ENCODE measurements at places on chromosomes 12 and 14.

DNA sequence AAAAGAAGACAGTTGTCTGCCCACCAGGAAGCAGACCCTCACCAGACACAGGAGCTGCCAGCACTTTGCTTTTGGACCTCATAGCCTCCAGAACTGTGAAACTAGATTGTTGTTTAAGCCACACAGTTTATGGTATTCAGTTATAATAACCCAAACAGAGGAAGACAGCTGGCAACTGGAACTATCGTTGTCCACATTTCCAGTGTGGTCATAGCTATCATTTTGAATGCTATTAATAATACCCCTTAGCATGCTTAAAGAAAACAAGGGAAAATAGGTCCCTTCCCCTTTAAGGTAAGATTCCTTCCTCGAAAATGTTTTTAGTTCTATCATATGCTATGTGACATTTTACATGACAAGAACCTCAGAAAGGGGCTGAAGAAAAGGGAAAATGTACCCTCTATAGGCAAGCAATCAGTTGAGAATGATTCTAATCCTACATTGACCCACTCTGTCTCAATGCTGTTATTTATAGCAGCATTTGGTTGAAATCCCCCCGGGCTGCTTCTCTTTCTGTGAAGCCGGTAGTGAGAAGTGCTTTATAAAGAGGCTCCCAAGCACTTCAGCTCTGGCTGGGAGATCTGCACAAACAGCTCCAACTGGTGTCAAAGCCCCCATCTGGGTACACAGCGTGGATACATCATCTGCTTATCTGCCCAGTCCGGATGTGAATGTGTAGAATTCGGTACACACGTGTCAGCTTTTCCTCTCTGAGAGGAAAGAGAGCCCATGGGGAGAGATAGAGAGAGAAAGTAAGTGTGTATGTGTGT is 221.2 kb upstream of the FLRT2 start:
- peak; percentile 14 for DNase-seq

- peak; percentile 42 for DNase-seq
Observed at GRCh38 chr12:15719230-15719629, 70.0 kb downstream of the EPS8 start.

GRCh38 chr12:101823039-101823438 is 7.7 kb downstream of the GNPTAB start:
- no peak for DNase-seq

GRCh38 chr12:57176846-57177245 is 29.4 kb upstream of the LRP1-AS start:
- no peak for DNase-seq

- DNase-seq, result peak; percentile 30
Observed at GRCh38 chr12:26090836-26091510, 33.9 kb downstream of the BHLHE41 start.

- no peak for DNase-seq
Observed at GRCh38 chr12:79537675-79538074, 153.1 kb downstream of the PAWR start.

- DNase-seq, result no peak
Observed at GRCh38 chr12:104276273-104277131, 27.0 kb upstream of the EID3 start.

DNA sequence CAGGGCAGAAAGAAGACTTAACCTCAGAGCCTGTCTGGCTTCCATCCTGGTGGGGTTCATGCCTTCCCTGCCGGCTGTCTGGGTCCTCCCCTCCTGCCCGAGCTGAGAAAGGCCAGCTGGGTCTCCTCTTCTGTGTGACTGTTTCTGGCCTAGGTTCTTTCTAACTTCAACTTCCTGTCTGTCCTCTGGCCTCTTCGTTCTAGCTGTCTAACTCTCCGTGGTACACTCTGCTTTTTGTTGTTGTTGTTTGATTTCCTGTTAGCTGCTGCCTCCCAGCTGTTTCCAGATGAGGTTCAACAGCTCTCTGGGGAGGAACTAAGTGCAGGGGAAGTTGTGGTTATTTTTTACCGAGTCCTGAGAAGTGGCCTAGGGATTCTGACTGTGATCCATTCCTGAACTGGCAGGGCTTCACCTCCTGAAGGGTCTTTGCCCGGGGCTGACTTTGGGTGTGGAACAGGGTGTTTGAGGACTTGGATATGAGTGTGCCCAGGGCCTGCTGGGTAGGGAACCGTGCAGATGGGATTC is 3.2 kb downstream of the MLXIP start:
- DNase-seq, result peak; percentile 51

- peak; percentile 47 for DNase-seq
Observed at GRCh38 chr12:52389313-52390207, 4.1 kb upstream of the KRT84 start.

DNA sequence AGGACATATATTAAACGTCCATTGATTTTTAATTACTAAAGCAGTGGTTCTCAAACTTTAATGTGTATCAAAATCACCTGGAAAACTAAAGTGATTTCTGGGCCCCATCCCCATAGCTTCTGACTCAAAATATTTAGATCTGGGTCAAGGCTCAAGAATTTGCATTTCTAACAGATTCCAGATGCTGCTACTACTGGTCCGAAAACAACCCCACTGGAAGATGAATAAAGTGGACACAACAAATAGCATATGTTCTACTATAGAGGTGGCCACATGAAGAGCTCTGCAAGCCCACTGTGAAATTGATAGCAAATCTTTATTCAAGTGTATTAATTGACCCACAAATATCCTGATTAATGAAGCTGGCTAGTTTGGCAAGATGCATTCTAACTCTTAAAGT is 69.4 kb downstream of the SPATA7 start:
- DNase-seq, result no peak

GRCh38 chr12:32482226-32482625 is 82.9 kb downstream of the FGD4 start:
- no peak for DNase-seq

DNA sequence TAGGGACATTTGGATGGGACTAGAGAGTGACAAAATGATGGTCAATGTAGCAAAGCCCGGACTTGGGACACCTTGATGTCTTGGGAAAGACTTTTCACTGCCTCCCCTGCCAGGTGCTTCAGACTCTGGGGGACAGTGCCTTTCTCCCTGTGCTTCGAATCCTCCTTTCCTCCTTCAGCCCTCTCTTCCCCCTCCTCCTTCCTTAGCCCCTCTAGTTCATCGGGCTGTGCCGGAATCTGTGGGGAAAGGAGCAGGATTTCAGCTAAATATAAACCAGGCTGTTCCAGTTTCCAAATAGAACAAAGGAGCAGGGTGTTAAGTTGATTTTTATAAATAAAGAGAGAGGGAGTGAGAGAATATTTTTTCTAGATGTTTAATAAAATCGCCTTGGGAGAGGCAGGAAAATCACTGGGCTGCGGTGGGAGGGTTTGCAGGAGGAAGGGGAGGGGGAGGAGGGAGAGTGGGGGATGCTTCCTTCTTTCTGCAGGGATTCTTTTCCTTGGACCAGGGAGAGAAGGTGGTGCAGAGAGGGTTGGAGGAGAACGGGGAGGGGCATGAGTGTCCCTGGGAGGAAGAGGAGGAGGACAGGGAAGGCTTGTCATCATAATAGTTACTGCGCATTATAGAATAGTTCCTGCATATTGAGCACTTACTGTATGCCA is 21.3 kb upstream of the CABP1 start:
- no peak for DNase-seq

DNA sequence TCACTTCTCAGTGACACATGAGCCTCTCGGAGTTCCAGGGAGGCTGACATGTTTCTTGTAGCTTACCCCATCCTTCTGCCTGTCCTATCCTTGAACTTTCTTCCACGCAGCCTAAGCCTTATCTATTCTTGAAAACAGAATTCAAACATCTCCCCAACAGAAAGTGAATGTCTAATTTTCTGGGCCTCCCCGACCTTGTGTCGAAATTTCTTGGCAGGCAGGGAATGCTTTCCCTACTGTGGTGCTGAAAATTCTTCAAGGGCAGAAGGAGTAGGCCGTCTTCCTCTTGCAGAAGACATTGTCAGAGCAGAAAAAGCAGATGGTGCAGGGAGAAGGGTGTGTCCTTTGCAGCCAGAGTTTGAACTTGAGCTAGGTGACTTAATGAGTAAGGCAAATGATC is 63.0 kb upstream of the TCL1B start:
- DNase-seq, result no peak

- no peak for DNase-seq
Observed at GRCh38 chr12:122459211-122459610, 36.7 kb upstream of the CLIP1 start.

DNA sequence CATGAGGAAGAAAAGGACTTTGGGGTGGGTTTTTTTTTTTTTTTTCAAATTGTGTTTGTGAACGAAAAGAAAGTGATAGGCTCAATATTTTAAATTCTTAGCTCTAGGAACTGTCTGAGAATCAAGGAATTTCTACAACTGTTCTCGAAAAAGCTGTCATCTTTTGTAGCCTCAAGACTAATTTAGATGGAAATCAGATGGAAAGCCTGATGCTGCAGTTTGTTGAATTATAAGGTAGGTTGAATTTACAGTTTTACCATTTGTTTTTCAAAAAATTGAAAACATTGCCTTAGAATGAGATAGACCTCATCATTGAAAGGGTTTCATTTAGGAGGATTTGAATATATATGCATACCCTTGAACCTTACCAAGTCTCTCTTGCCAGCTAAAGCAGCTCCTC is 109.3 kb upstream of the TRHDE start:
- no peak for DNase-seq

GRCh38 chr12:109871668-109872314 is 8.6 kb downstream of the GLTP start:
- peak; percentile 56 for DNase-seq

DNA sequence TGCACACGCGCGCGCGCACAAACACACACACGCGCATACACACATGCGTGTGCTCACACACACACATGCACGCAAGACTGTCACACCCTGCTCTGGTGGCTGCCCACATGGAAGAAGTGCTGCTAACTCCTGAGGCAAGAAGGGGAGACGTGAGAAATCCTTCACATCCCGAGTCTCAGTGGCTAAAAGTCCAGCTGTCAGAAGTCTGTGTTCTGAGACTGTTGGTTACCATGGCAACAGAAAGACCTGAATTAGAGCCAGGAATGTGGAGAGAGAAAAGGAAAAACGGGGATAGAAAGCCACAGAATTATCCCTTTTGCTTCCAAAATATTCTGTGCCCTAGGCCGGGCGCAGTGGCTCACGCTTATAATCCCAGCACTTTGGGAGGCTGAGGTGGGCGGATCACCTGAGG is 71.2 kb downstream of the PPFIBP1 start:
- peak; percentile 90 for DNase-seq

DNA sequence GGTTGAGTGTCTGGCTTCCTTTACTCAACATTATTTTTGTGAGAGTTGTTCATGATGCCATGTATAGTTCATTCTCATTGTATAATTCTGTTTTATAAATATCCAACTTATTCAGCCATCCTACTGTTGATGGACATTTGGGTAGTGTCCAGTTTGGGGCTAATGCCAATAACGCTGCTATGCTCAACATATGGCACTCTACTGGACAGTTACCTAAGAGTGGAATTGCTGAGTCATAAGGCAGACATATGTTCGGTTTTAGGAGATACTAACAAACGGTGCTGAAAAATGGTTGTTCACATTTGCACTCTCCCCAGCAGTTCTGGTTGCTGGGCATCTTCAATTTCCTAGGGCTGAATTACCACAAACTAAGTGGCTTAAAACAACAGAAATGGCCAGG is 28.7 kb upstream of the P2RX4 start:
- no peak for DNase-seq

- no peak for DNase-seq
Observed at GRCh38 chr12:126171937-126172559, 1106.8 kb downstream of the AACS start.

DNA sequence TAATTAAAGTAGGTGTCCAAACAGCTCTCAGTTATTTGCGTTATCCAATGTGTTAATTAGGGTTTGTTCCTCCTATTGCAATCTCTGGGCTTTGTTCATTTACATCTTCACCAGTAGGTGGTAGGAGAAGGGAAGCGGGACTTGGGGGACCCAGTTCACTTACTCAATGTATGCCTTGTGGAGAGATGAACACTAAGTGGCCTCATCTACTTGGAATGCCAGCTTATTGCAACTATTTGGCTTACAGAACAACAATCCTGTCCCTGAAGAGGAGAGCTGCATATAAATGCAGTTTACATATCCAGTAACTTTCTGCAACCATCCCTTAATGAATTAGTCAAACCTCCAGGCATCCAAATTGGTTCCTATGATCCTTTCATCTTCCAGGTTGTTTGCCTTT is 417.1 kb upstream of the CCDC196 start:
- peak; percentile 34 for DNase-seq

- DNase-seq, result peak; percentile 30
Observed at GRCh38 chr12:24822121-24822899, 126.6 kb downstream of the BCAT1 start.

- DNase-seq, result no peak
Observed at GRCh38 chr14:91830777-91831176, 36.6 kb downstream of the TC2N start.

DNA sequence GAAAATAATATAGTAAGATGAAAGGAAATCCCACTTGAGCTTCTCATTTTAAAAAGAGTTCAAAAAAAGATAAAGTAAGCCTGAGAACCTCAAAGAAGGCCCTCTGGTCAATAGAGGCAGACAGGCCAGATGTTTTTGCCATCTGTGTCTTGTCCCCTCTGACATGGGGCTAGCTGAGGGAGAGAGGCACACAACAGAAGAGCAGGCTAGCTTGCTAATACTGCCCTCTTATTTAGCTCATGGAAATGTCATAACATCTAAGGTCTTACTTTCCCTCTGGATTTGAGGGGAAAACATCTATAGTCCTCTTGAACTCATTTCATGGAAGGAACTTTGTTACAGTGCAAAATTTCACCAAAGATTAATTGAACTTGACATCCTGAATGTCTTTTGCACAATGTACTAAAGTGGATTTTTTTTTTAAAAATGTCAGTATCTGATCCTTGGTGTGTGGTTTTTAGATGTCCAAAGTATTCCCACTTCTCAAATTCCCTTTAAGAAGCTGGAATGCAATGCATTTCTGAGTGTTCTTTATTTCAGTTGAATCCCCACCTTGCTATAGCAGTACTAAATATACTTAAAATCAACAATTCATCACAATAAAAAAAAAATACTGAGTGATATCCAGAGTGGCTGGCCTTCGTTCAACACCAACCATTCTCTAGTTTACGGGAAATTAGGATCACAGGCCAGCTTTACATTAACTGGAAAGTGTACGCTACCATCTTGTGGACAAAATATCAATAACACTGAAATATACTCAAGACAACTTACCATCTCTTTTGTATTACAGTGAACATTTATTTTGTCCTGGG is 176.7 kb downstream of the PAH start:
- peak; percentile 61 for DNase-seq

DNA sequence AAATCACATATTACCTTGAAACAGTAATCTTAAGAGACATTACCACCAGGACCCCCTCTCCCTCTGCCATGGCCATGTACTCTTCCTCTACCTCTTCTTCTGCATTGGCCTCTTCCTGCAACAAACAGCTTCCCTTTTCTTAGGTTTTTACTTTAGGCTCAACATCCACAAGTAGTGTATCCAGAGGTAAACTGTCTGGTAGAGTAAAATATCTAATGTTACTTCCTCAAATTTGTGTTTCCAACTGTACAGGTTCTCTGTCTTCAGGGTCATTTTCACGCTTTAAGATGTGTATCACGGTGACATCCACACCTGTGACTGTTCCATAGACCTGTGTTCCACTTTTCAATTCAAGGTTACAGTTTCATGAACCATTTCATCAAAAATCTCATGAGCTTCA is 13.4 kb downstream of the CDK17 start:
- no peak for DNase-seq

GRCh38 chr12:130031571-130032189 is 127.9 kb upstream of the TMEM132D start:
- DNase-seq, result peak; percentile 40
